ENCODE measurements at places on chromosomes 3 and 15.

DNA sequence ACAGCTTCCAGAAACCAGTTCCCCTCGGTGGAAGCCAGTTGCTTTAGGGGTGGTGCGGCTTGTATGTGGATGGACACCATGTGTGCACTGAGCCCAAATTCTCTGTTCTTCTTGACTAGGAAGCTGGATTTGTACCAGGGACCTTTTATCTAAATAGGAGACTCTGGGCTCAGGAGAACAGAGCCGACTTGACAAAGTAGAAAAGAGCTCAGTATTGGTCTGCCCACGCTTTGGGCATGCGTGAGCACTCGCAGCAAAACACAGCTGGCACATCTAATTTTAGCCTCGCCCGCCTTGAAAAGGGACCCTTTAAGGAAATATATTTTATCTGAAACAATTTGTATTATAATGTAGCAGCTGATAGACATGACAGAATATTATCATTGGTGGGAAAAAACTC lies 1.1 kb upstream of the RBMS3 start:
- no peak for DNase-seq

- DNase-seq, result no peak
Observed at GRCh38 chr15:95603802-95604201, 726.7 kb upstream of the NR2F2 start.

GRCh38 chr15:96079041-96079440 lies 251.5 kb upstream of the NR2F2 start:
- no peak for DNase-seq

DNA sequence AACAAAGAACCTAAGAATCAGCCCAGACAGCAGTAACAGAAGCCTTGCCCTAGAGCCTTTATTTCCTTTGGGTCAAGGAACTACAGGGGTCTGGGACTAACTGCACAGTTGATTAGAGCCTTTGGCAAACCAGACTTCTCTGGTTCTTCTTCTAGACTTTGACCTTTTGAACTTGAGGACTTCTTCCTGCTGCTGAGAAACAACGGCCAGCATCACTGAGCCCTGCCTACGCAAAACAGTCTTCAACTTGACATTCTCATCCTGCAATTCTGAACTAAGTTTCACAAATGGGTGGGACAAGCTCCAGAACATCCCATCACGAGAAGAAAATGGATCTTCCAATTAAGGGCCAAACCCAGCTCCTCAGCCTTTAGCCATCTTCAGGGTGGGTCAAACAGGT lies 31.4 kb downstream of the CMTM6 start:
- DNase-seq, result no peak

GRCh38 chr15:90212221-90213098 lies 11.3 kb downstream of the SEMA4B start:
- no peak for DNase-seq

- DNase-seq, result no peak
Observed at GRCh38 chr3:86180696-86181095, 810.3 kb downstream of the VGLL3 start.

Data from nephron progenitor cell (in vitro differentiated cells).